GM23248 (cell line): ENCODE measurements at places on chromosomes 1 and 21. TPM values are rescaled to one million over a fixed set of nuclear protein-coding genes. Genes with fewer than 3 reads are reported as not detected.

C8B gene
- total RNA-seq, result not detected in 2 replicates

CELA3A gene
- total RNA-seq, result not detected in 2 replicates

TNFRSF4 gene
- total RNA-seq, result not detected in 2 replicates

CDC20 gene
- 50.2 and 50.9 TPM in 2 replicates for total RNA-seq

GRCh38 chr21:41913230-41913629 is 34.1 kb upstream of the PRDM15 start:
- DNase-seq, result no peak

DNA sequence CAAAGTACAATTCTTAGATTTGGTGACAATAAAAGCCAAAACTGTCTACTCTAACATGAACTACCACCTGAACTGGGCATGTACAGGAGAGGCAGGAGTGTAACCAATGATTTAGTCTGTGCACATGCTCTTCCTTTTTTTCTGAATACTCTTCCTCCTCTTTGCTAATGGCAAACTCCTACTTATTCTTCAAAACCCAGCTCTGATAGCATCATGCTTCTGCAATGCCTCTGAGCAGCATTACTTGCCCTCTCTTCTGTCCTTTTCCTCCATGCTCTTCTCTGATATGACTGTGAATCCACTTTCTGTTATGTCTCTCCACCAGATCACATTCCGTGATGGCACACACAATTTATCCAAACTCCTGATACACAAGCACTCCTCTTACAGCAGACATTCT is 31.4 kb downstream of the CNN3 start:
- DNase-seq, result no peak

DNA sequence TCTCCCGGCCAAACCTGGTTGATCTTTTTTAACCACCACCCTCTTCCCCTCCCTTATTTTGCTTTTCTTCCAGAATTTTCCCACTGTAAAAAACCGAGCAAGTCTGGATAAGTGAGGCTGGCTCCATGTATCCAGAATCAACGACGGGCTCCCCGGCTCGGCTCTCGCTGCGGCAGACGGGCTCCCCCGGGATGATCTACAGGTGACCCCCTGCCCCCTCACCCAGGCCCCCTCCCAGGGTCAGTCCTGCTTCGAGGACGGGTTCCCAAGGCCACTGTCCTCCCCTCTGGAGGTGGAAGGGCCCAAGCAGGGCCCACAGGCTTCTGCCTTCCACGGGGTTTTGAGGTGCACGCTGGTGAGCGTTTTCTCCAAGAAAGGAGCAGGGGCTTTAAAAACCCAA is 5.2 kb upstream of the KCNAB2 start:
- no peak for DNase-seq

GRCh38 chr1:5947978-5948680 is 44.1 kb downstream of the NPHP4 start:
- DNase-seq, result peak; percentile 32

- DNase-seq, result no peak
These were observed 191.3 kb downstream of the TGFB2 start for GRCh38 chr1:218536296-218536986.

- DNase-seq, result no peak
These were observed 36.6 kb downstream of the TFF3 start for GRCh38 chr21:42278451-42279149.
